ENCODE measurements at places on chromosomes 5 and 9.

DNA sequence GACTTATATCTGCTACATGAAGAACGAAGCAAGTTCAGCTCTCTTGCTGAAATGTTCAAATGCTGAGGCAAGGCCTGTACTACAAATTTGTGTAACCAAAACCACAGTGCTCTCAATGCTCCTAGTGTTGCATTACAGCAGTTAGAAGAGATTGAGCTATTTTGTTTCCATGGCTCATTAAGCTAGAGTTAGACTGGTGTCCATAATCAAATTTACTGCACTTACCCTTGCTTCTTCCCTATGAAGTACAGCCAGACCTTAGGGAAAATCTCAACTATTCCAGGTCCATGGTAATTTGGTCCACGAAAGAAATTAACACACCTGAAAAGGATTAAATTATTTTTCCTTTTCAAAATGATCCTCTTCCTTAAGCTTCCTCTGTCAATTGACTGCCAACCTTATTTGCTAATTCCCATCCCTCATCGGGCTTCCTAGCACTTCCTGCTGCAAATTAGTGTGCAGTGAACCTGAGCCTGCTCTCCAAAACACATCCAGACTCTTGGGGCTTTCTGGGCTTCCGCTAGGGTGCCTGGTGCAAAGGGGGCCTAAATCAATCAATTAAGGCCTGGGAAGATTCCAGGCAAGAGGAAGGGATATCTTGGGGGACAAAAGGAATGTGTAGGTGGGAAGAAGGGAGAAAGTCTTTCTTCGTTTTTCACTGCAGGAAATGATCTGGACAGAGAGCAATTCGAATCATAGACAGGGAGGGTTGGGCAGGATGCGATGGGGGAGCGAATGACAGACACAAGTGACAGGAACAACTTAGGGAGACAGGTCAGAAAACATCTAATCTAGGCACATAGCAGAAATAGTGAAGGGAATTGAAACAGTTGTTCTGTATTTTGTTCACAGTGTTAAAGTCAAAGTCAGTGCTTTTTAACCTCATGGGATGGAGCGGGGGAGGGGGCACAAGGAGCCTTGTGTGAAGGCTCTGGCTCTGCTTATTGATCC lies 542.4 kb downstream of the RAB3C start:
- peak; percentile 15 for DNase-seq

- DNase-seq: no peak
Observed at GRCh38 chr5:135376961-135377624, 21.9 kb downstream of the MACROH2A1 start.

DNA sequence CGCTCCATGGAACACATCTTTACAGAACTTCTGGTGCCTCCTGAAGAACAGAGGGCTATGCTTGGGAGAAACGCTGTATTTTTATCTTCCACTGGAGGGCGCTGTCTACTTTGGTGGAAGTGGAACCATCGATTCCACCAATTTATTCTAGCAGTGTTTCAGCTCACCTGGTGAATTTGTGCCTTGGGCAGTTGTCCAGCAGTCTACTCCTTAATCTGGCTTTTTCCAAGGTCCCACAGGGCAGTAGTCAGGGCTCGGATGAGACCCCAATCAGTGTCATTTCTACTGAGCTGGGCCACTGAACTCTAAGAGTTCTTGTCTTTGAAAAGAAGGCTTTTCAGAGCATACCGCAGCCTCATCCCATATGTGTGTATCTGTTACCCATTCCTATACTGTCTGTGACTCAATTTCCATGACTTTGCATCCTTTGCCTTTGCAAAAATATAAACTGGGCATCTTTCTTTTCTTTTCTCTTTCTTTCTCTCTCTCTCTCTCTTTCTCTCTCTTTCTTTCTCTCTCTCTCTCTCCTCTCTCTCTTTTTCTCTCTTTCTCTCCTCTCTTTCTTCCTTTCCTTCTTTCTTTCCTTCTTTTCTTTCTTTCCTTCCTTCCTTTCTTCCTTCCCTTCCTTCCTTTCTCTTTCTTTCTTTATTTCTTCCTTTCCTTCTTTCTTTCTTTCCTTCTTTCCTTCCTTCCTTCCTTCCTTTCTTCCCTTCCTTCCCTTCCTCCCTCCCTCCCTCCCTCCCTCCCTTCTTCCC lies 138.4 kb upstream of the ZNF618 start:
- peak; percentile 74 for DNase-seq

- DNase-seq: no peak
Observed at GRCh38 chr9:83271665-83272071, 208.7 kb upstream of the RASEF start.

DNA sequence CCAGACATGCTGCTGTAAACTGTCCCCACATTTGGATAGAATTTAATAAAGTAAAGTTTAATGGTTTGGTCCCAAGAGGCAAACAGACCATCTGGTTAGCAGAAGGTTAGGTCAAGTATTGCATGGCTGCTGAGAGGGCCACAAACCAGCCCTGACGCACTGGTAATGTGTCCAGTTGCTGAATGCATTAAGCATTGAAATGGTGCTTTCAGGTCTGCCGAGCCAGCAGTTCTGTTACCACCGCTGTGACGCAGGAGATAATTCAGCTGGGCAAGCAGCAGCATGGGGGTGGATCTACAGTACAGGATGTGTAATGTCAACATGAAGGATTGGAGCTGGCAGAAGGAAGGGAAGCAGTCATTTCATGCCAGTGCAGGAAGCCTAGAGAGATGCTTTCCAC lies 16.0 kb downstream of the ZNF462 start:
- peak; percentile 22 for DNase-seq

- DNase-seq: no peak
Observed at GRCh38 chr5:172886974-172887501, 53.0 kb downstream of the ERGIC1 start.

GRCh38 chr5:39526914-39527477 lies 102.2 kb upstream of the DAB2 start:
- peak; percentile 27 for DNase-seq

- DNase-seq: no peak
Observed at GRCh38 chr5:107533910-107534876, 136.5 kb downstream of the EFNA5 start.

- DNase-seq: no peak
Observed at GRCh38 chr9:88800329-88800682, 191.0 kb upstream of the S1PR3 start.

DNA sequence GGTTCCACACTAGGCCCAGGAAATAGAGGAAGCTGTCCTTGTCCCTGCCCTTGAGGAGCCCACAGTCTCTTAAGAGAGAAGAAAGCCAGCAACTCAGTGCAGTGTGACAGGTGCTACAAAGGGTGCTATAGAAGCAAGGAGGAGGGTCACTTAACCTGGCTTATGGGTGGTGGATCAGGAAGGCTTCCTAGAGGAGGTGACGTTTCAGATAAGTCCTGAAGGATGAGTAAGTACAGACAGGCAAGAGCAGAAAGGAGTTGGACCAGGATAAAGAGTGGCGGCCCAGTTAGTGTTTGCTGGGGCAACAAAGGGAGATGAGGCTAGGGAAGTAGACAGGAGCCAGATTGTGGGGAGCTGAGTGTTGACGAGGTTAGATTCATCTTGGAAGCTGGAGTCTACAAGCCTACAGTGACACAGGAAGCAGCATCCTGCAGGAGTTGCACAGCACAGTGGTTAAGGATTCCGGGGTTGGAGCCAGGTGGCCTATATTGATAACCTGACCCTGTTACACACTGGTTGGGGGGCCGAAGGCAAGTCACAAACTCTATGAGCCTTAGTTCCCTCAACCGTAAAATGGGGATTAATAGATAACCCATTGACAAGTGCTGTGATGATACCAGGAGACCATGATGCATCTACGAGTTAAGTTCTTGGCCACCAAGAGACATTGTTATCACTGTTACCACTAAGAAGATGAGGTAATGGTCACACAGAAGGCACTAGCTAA lies 5.4 kb upstream of the LHX6 start:
- no peak for DNase-seq
